ENCODE measurements at places on chromosomes 16 and 17. TPM values are rescaled to one million over a fixed set of nuclear protein-coding genes. Genes with fewer than 3 reads are reported as not detected.

TLCD3B gene
- total RNA-seq = not detected

KRTAP2-2 gene
- not detected for total RNA-seq

GALK1 gene
- total RNA-seq = 22.8 TPM

KIF18B gene
- not detected for total RNA-seq

CSH2 gene
- total RNA-seq = not detected

ZFHX3 gene
- total RNA-seq = 11.8 TPM
